ENCODE measurements at places on chromosomes 6 and 20.

DNA sequence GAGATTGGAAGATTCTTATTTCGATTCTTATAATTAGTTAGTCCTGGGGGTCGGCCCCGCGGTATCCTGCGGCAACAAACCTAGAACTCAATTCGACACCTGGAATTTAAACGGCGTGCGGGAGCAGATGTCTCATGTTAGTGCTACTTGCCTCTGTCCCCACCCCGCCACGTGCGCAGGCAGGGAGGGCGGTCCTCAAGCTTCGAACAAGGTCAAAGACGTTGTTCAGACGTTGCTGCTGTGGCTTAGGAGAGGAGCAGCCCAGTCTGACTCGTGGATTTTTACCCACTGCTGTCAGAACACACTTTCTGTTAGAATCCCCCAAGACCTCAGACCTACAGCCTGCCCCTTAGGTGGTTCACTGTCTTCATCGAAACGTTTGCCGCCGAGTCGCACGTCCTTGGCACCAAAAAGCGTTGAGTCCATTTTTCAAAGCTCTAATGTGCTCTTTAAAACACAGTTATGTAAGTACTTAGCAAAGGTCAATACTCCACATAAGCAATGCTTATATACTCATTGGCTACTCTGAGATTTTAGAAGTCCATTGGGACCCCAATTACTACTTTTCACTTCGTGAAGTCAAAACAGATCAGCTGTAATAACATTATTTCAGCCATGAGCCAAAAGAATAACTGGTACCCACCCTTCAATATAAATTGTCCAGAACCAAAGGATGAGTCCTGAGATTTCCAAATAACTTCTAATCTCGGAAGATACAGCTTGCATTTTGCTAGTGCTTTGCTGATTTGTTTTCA is 2.7 kb upstream of the C6orf62 start:
- no peak for DNase-seq

DNA sequence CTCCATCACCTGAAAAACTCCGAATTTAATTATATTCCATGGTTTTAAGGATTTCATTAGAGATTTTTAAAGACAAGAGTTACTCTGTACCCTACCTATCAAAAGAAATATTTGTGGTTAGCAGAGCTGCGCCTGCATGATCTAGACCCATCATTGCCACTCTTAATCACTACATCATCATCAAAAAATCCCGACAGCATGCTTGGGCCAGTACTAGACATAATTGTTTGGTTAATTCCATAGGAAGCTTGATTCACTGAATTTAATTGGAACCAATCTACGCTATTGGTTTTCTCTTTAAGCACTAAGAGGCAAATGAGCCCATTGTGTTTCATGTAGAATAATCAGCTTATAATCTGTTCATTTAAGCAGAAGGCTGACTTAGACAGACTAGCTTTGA is 33.4 kb upstream of the RNF217 start:
- no peak for DNase-seq

GRCh38 chr6:40912158-40912946 is 126.7 kb downstream of the UNC5CL start:
- peak; percentile 76 for DNase-seq

DNA sequence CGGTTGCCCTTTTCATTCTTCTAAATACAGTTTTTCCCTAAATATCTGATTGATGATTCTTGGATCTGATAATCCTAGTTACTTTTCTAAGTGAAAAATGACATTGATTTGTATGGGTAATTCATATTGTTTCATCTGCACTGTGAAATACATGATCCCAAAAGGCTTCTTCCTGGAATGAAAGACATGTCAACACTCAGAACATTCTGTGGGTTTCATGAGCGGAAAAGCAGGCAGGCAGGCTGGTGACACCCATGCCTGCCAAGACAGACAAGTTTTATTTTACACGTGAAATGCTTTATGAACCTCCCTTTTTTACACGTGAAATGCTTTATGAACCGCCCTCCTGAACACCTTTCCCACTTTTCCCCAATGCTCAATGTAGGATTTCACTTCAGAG is 105.0 kb downstream of the PRKN start:
- no peak for DNase-seq

DNA sequence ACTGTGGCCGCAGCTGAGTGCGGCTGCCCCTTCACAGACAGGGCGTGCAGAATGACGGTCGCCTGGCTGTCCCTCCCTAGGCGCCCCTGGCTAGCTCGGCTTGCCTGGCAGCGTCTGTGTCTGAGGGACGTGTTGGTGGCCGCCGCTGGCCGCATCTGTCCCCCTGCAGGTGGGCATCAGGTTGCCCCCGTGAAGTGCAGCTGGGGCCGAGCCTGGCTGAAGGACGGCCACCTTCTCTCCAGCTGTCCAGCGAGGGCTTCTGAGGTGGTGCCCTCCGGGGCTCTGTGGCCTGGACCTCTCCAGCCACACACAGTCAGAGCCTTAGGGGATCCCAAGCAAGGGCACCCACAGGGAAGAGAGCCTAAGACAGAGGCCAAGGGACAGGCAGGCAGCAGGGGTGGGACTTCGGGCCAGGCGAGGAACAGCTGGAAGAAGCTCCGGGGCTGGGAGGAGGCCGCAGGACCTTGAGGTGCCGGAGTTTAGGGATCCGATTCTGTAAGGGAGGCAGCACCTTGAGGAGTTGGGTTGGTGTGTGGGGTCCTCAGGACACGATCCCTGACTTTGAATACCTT is 89.0 kb upstream of the EPB41L1 start:
- DNase-seq: no peak

DNA sequence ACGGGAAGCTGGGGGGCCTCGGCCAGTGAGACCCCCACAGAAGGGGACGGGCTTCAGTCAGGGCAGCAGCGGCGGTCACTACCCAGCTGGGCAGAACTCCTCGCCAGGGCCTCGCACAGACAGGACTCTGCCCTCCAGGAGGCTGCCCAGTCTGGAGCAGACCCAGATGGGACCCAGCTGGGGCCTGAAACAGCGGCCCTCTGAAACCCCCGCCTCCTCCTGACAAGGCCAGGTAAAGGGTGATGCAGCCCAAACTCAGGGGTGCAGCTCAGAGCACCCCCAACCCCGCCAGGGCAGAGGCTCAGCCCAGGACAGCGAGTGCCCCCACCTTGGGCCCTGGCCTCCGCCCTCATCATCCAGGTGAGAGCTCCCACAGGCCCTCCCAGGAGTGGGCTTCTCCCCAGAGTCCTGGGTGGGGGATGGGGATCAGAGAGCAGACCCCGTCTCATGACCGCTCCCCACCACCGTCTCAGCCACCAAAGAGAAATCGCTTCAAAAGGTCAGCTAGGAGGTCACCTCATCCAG is 2.2 kb downstream of the EEF1A2 start:
- DNase-seq: peak; percentile 54

DNA sequence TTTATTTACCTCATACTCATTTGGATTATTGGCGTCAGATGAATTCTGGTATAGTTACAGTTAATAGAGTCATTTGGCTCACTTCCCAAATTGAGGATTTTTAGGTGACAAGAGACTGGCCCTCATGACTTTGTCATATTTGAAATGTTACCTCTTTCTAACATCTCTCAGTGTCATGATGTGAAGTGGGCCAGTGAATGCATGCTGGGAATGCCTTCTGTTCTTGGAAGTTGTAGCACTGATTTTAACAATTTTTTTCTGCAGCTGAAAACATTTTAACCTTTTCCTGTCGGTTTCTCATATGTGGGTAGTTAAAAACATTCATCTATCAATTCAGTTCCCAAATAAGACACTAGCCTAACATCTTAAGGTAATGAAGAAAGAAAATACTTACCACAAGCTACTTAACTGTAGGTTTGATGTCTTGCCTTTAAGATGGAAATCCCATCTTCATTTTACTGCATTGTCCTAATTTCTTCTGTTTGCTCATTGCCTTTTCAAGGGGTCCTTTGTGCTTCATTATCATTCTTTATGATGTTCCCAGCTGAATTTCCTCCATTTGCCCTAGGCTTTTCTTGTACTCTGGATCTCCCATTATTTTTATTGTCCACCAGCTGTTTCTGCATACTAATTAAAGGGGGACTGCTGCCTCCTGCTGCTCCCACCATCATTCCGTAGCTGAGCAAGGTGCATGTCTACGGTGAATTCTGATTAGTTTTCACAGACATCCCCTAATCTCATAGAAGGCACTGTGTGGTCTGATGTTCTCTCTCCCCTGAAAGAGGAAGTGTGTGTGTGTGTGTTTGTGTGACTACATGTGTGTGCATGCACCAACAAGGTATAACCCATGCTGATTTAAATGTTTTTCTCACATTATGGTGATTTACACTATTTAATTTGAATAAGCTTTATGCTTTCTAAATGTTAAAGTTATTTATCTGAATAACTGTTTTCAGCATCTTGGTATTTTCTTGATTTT is 109.5 kb downstream of the B3GAT2 start:
- DNase-seq: no peak

DNA sequence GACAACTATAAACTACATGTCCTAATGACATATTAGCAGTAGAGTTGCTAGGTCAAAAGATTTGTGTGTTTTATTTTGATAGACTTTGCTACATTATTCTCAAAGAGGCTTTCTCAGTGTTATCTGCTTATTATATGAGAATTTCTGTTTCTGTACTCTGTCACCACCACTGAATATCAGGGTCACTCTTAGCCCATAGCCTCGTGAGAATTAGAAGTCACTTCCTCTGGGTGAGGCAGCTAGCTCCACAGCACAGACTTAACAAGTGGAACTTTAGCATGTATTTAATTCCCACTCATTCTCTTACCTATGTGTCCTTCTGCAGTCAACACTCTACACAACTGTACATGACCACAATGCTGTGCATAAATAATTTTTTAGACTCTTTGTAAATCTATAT is 6.7 kb downstream of the PHACTR2 start:
- DNase-seq: no peak

DNA sequence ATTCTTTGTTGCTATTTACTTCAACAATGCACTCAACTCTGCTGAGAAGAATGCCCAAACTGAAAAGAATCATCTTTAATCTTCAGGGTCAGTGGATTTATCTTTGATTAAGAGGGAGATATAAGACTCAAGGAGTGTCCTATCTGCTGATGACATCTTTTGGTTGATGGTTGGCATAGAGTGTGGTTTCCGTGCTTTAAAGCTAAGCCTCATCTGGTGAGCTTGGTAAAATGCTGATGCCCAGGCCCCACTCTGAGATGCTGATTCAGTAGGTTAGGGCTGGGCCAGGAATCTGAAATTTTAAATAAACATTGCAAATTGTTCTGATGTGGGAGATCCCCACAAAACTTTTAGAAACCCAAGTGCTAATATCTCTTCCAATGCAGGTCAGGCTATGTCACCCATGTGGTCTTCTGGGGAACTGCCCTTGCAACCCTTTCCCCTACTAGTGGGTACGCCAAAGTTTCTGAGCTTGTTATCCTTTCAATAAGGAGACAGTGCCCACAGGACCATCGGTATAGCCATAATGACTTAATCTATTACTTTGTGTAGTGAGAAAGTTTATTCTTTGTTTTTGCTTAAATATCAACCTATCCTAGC is 68.5 kb upstream of the ARMH2 start:
- DNase-seq: no peak

DNA sequence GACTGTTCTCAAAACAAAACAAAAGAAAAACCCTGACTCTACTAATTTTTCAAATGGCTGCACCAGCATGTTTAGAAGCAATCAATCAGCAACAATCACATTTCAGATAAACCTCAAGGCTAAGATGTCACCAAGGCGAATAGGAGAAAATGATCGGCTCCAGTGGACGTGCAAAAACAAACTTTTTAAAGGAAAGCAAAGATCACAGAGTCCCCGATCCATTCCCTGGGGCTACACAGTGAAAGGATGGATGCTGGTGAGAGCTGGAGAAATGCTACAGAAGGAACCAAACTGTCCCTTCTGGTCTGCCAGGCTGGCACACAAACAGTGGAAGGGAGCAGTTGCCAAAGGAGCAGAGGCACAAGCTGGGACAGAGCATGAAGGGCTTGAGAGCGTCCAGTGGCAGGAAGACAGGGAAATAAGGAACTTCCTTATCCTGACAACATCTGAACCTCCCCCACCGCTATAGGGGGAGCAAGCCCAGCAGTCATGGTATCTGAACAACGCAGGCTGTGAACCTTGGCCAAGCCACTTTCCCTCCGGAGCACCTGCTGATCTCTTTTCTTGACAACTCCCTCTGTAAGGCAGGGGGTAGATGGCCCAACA is 73.7 kb upstream of the HIVEP1 start:
- peak; percentile 63 for DNase-seq

DNA sequence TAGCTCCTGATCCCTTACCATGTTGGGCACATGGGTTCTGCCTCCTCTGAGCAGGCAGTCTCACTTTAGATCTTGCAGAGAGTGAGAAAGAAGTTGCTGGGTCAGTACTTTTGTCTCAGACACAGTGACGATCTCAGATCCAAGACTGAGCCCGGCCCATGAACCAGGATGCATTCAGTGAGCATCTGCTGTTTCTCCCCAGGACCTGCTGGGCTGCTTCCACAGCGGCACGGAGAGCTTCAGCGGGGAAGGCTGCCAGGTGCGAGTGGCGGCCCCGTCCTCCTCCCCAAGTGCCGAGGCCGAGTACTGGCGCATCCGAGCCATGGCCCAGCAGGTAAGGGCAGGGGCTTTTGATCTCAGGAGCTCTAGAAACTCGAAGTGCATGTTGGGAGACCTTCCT is 53.9 kb upstream of the SMIM28 start:
- DNase-seq: no peak

DNA sequence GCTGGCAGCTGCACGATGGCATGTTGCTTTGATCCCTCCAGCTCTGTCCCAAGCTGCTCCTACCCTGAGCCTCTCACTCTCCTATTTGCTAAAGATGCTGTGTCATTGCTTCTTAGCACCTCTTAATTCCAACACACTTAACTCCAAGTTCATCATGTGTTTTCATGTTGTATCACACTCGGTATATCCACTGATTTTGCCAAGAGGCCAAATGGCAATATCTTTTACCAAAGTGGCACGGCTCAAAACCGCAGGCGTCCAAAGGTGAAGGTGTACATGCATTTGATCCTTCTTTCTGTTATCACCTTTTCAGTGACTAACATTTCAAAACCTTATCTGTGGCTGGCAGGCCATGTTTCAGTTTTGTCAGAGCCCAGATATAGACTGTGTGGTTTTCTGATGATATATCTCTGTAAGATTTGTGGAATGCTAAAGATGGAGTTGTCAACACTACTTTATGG is 217.0 kb downstream of the TBX18 start:
- DNase-seq: no peak

GRCh38 chr6:158655569-158656450 is 6.0 kb downstream of the SYTL3 start:
- DNase-seq: peak; percentile 53

DNA sequence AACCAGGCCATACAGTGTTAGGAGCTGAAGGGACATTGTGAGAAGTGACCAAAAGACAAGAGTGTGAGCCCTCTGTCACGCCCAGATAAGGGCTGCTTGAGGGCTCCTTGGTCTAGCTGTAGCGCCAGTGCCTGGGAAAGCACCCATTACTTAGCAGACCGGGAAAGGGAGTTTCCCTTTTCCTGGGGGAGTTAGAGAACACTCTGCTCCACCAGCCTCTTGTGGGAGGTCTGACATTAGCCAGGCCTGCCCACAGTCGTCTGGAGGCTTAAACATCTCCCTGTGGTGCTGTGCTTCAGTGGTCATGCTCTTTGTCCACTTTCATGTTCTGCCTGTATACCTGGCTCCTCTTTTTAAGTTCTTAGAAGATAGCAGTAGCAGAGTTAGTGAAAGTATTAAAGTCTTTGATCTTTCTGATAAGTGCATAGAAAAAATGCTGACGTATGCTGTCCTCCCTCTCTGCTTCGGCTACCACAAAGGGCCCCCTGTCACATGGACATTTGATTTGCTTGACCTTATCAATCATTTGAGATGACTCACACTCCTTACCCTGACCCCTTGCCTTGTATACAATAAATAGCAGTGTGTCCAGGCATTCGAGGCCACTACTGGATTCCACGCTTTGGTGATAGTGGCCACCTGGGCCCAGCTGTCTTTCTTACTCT is 201.5 kb upstream of the ECI2 start:
- DNase-seq: peak; percentile 95

GRCh38 chr20:23125625-23126191 is 39.6 kb upstream of the CD93 start:
- DNase-seq: no peak

GRCh38 chr6:127956260-127956888 is 55.5 kb upstream of the THEMIS start:
- DNase-seq: no peak
